ENCODE measurements at places on chromosomes 3 and 15. TPM values are rescaled to one million over a fixed set of nuclear protein-coding genes. Genes with fewer than 3 reads are reported as not detected.

The BFSP2 gene
- total RNA-seq: not detected

The PTX3 gene
- 0.49 TPM for total RNA-seq

The LRTM1 gene
- total RNA-seq: not detected

The GMPS gene
- total RNA-seq: 45.7 TPM

The MYLK gene
- 6.5 TPM for total RNA-seq

The LMAN1L gene
- not detected for total RNA-seq

The TGM4 gene
- total RNA-seq: 0.33 TPM

The EXOG gene
- 4.0 TPM for total RNA-seq

The STRIT1 gene
- not detected for total RNA-seq

The CD86 gene
- total RNA-seq: not detected

The CHDH gene
- total RNA-seq: 0.70 TPM

The GNAT1 gene
- total RNA-seq: 0.35 TPM

The P2RY14 gene
- total RNA-seq: not detected

The PPP1R14D gene
- total RNA-seq: not detected

The GAP43 gene
- total RNA-seq: not detected

The SKOR1 gene
- total RNA-seq: 0.19 TPM

The GPR171 gene
- total RNA-seq: not detected

Data from airway epithelial cell (primary cell).